ENCODE measurements at places on chromosomes 12 and 14.
A peak's percentile ranks its signal among the peaks of the same experiment; 100 is the strongest.

- no peak for DNase-seq
Observed at GRCh38 chr14:90575336-90575735, 178.5 kb downstream of the CALM1 start.

- no peak for DNase-seq
Observed at GRCh38 chr14:35949920-35950513, 123.9 kb downstream of the BRMS1L start.

- peak; percentile 49 for DNase-seq
Observed at GRCh38 chr12:98594050-98594835, 757 bp downstream of the SLC25A3 start.

DNA sequence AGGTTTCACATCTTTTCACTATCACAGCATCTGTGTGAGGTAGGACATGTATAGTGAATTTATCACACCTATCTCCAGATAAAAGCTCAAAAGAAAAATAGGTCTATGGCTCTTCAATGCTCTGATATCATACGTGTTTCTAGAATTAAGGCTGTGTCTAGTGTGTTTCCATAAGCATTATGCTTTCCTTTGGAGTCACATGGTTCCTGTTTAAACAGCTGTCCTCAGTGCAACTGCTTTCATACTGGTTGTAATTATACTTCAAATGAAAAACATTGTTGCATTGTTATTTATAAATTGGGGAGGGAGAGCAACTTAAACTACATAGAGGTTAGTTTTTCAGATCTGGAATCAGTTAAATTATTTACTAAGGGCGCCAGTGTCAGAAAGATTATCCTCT is 151.6 kb downstream of the SYT1 start:
- no peak for DNase-seq

GRCh38 chr12:23555180-23555824 is 394.2 kb downstream of the SOX5 start:
- DNase-seq = no peak

DNA sequence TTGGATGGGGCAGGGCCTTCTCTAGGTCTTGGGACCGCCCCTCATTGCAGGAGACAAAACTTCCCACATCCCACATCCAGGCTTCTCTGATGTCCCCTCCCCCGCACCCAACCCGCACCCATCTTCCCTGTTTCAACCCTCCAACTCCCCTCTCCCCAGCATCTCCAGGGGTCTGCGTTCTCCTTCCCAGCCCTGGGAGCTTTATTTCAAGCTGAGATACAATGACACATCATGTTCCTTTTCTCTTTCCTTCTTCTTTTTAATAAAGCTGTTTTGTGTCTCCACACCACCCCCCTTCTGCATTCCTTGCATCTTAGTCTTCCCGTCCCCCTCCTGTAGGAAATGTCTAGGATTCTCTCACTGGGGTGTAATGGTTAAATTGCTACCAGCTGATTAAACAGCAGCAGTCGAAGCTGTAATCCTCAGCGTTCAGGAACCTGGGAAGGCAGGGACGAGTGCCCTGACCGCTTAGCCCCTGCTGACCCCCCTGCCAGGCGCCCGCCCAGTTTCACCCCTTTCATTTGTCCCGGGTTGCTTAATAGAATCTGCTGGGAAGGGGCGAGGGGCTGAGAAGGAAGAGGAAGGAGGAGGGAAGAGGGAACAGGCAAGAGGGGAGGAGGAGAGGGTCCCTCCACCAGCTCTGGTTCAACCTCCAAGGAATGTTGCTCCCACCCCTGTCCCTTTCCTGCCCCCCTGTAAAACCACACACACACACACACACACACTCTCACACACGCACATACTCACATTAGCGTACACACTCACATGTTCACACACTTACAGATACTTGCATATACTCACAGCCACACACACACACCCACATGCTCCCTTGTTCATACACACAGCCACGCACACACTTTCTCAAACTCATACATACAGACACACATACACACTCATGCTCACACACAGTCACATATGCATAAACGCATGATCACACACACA is 104.5 kb upstream of the MED13L start:
- no peak for DNase-seq

- DNase-seq = peak; percentile 31
Observed at GRCh38 chr14:77305696-77306095, 15.0 kb downstream of the POMT2 start.

DNA sequence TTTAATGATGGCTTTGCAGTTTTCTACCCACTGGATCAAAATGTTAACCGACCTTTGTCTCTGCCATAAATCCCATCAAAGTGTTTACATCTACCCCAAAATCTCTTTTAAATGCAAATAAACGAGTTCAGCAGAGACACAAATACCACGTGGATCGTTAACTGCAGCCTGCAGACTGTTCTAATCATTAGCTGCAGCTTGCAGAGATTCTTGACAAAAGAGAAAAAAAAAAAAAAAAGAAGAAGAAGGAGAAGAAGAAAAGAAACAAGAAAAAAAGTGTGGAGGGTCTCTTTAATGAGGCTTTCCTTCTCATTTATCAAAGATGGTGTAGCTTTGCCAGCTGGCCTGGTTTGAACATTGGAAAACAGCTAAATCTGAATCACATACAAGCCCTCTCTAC is 275.7 kb downstream of the NEDD1 start:
- no peak for DNase-seq

- DNase-seq = no peak
Observed at GRCh38 chr14:33363682-33364081, 425.0 kb downstream of the NPAS3 start.

- no peak for DNase-seq
Observed at GRCh38 chr12:50192908-50193307, 25.7 kb upstream of the CERS5 start.

- DNase-seq = no peak
Observed at GRCh38 chr12:101557094-101557493, 37.7 kb upstream of the MYBPC1 start.

DNA sequence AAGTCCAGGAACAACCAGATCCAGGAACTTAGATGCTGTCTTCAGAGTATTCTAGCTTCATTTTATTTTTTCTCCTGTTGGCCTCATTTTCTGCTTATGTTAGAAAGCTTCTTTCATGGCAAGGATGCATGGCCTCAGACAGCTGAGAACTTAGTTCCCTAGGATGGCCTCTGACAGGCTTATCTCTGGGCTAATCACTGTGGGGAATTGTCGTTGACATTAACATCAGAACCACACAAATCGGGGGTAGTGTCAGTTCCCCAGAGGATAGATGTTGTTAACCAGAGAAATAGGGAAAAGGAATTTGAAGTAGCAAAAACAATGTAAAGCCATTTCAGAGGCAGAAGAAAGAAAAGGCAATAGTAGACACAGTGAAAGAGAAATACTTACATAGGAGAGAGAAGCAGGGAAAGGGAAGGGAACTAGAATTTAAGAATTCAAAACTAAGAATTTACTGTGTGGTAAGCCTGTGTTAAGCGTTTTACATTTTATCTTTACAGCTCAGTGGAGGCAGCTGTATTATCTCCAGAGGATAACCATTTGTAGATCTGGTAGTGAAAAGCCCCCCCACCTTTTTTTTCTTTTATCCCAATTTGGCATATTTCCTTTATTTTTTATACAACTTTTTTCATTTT is 21.8 kb downstream of the FUT8 start:
- DNase-seq = no peak

- no peak for DNase-seq
Observed at GRCh38 chr14:91361233-91361811, 56.3 kb downstream of the CCDC88C start.

GRCh38 chr12:4153343-4153892 is 120.1 kb upstream of the CCND2 start:
- no peak for DNase-seq

DNA sequence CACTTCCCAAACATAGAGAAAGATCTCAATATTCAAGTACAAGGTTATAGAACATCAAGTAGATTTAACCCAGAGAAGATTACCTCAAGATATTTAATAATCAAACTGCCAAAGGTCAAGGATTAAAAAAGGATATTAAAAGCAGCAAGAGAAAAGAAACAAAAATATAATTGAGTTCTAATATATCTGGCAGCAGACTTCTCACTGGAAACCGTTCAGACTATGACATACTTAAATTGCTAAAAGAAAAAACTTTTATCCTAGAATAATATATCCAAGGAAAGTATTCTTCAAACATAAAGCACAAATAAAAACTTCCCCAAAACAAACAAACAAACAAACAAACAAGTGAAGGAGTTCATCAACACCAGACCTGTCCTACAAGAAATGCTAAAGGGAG is 92.4 kb downstream of the FSCB start:
- DNase-seq = no peak

DNA sequence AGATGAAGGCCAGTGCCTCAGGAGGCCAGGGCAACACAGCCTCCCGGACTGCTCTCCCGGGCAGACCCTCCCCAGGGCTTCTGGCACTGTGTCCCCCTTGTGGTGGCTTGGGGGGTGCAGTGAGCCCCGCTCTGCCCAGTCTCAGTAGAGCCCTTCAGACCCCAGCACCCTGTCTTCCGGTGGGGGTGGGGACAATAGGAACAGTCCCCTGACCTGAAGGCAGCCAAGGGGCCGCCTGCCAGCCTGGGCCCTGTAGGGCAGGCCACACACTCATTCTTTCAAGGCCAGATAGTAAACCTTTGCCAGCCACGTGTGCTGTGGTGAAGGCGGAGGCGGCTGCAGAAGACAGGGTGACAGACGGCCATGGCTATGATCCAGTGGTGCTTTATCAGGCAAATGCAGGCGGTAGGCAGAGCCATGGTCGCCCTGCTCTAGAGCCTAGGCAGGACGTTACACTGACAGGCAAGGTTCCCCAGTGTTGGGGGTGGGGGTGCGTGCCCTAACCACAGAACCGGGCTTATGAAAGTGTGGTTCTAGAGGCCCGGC is 15.0 kb downstream of the ZFYVE21 start:
- no peak for DNase-seq

- no peak for DNase-seq
Observed at GRCh38 chr12:129207084-129207483, 353.8 kb downstream of the GLT1D1 start.

DNA sequence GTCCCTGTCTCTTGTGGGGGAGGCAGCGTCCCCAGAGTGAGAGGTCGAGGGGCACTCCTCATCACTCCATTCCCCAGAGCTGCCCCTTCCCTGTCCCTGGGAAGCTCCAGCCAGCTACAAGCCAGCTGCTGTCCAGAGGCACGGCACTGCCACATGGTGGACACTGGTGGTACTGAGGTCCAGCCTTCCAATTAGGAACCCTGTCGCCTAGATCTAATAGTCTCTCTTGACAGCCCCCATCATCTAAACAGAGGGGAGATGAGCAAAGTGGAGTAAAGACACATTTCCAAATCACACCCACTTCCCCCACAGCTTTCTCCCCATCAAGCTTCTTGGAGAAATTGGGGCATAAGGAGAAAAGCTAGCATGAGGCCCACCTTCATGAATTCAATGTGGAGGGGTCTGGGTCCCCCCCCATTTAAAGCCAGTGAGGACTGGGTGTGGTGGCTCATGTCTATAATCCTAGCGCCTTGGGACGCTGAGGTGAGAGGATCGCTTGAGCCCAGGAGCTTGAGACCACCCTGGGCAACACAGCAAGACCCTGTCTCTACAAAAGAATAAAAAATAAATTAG is 2.1 kb upstream of the INHBE start:
- DNase-seq = peak; percentile 80

DNA sequence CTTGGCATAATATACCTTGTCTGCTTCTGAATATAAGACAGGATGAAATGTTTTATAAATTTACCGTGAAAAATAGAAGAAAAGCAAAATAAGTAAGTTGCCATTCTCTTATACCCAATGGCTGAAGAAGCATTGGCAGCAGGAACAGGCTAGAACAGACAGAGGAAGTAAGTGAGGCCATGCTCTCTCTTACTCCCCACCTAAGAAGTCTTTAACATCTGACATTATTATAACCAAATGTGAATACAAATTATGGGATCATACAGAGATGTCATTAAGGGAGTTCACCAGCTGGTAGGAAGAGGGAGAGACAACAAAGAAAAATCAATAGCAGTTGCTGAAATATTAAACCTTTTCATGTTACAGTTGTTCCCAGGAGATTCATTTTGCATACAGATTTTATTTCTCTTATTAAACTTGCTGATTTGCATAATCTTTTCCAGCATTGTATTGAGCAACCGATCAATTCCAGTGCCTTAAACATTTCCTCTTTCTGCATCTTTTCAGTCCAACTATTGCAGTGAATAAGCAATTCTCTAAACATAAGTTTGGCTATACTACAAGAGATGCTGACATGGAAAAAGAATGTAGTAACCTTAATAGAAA is 270.6 kb downstream of the SLC6A15 start:
- DNase-seq = no peak
